Stimulated activated memory B cell treated with anti-CD40 and anti-IgM and Interleukin-4, amounts not matched to agents 10 μg/mL and 1 μg/mL and 100 μg/mL, for 72 hours (primary cell): ENCODE measurements at places on chromosomes 6 and 20.
A peak's percentile ranks its signal among the peaks of the same experiment; 100 is the strongest.

GRCh38 chr20:1664911-1665310 lies 7.3 kb upstream of the SIRPG start:
- ATAC-seq = peak; percentile 86

DNA sequence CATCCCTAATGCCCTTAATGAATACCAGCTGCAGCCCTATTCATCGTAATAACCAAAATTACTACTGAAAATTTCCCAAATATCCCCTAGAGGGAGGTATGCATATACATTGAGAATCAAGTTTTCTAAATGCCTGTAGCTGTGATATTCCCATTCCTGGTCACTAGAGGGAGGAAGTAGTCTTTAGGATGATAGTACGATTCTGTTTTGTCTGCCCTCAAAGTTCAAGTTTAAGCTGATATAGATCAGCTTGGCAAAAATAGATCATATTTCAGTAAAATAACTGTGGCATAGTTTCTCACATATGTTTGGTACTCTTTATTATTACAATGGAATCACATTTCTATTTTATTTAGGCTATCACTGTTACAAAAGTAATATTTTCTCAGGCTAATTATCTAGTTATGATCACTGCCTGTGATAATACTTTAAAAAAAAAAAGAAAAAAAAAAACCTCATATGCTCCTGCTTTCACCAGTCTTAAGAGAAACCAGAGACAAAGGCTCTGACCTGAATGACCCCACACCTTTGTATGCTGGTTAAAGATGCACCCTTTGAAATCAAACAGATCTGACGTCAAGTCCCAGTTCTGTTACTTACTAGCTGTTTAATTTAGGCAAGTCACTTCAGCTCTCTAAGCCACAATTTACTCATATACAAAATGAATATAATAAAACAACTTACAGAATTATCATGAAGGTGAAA lies 11.0 kb downstream of the TSPYL1 start:
- ATAC-seq = no peak

GRCh38 chr6:89518352-89519055 lies 85.6 kb downstream of the ANKRD6 start:
- no peak for ATAC-seq

DNA sequence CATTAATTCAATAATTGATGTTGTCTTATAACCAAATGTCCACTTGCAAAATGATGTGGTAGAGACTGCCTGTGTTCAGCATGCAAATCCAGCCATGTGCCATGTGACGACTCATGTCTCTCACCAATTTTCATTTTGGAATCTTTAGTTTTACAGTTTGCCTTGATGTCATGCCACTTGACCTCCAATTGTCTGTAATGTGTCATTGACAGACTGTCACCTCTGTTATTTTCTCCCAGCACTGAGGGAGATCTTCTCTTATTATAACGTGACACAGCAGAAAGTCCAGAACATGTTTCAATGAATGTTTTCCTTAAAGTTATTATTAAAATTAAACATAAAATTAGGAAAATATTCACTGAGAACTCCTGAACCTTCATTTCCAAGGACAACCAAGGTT lies 56.7 kb downstream of the LAMA4 start:
- no peak for ATAC-seq

DNA sequence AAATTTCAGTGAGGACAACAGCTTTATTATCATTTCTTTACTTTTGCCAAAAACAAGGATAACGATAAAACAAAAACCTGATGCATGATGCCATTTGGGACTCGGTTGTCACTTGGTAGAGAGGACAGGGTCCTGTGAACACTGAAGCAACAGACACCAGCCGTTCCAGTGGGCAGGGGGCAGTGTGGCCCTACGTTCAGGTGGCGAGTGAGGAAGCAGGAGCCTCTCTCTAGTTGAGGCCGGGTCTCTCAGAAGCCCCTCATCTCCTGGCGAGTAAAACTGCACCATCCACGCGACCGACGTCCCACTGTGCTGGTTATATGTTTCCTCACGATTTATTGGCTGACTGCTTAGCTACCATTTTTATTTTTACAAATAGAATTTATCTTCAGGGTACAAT lies 231.6 kb downstream of the THBS2 start:
- ATAC-seq = no peak

DNA sequence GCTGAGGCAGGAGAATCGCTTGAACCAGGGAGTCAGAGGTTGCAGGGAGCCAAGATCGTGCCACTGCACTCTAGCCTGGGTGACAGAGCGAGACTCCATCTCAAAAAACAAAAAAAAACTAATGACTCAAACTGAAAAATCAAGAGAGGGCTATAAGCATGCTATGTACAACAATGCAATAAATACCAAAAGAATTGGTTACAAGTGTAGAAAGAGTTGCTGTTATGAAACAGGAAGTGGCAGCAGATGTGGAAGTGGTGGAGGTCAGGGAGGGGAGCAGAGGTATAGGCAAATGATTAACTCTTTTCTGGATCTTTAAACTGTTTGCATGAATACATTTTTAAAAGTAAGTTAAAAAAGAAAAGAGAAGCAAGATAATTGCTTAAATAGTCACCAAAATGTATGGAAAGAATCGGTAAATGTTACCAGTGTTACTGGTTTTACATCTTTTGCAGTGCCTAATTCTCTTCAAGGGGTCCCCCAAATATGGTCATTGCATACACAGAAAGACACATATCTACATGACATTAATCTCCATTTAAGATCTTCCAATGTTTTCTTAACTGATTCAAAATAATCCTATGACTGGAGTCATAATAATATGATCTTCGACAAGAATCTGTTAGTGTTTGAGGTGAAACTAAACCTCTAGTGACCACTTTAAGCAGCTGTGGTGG lies 15.0 kb downstream of the CALHM6 start:
- peak; percentile 99 for ATAC-seq

GRCh38 chr6:169277619-169278018 lies 24.0 kb upstream of the THBS2 start:
- no peak for ATAC-seq

GRCh38 chr20:58715391-58715800 lies 22.8 kb downstream of the NPEPL1 start:
- no peak for ATAC-seq

DNA sequence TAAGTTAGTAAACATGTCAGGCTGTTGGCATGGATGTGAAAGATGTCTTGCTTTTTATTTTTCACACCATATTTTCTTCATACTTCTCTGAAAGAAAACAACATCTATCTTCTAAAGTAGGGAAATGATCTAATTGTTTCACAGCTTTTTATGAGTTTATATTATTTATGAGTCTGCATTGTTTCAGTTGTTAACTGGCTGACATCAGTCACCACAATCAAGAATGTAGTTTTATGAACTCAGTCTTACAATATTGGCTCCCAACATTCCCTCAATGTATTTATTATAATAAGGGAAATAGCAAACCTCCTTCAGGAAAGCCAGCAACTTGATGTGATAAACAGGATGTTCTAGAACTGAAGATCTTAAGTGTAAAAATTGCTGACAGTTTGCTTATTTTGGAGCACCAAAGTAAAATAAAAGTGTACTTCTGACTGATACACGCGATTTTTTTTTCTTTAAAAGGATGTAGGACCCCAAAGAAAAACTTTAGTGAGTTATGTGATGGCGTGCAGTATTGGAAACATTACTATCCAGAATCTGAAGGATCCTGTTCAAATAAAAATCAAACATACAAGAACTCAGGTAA lies 106.0 kb downstream of the ADGRG6 start:
- no peak for ATAC-seq

DNA sequence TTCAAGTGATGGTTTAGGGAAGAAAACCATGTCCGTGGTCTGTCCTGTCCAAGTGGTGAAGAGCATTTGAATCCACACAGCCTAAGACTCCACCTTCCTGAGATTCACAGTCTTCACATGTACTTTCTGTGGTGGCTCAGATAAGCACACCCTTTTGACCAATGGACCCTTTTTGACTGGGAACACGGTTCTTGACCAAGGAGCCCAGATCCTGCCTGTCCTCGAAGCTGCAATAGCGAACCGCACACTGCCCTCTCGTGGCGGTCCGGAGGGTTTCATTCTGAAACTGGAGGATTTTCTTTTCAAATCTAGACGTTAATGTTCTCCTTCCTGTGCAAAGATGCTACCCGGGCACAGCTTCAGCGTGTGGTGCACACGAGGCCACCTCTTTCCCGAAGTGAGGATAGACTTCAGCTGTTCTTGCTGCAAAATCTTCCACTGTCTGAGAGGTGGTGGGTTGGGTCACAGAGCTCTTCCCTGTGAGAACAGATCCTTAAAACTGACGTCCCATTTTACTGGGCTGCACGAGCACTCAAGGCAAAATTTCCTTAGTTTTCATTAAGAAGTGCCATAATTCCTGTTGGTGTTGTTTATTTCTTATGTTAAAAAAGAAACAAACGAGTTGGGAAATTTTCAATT lies 90.5 kb downstream of the SYNJ2 start:
- peak; percentile 64 for ATAC-seq

DNA sequence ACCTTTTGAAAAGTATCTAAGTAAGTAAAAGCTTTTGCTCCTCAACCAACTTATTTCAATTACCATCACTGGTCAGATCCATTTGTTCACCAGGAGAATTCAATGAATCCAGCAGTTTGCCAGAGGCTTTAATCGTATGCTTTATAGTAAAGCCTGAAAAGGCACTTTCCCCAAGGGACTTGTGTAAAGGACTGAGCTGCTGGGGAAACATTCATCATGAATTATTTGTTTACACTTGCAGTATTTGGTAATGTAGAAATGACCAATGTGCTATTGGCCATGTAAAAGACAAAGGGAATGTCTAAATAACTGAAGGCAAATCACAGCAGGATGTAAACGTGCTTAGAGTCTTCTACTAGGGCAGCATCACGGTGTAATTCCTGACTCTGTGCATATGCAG lies 471.4 kb downstream of the ADGRB3 start:
- ATAC-seq = no peak

- ATAC-seq = peak; percentile 62
Measured at GRCh38 chr6:140340795-140341194, 966.3 kb upstream of the CITED2 start.
